Kidney epithelial cell (primary cell): ENCODE measurements at places on chromosomes 5 and 9. TPM values are rescaled to one million over a fixed set of nuclear protein-coding genes. Genes with fewer than 3 reads are reported as not detected.
A peak's percentile ranks its signal among the peaks of the same experiment; 100 is the strongest.

The INSL6 gene
- not detected in 2 replicates for total RNA-seq

The HMGCS1 gene
- 64.3 and 72.8 TPM in 2 replicates for total RNA-seq

- no peak for DNase-seq
Observed at GRCh38 chr9:131715906-131716305, 24.0 kb downstream of the RAPGEF1 start.

- no peak for DNase-seq
Observed at GRCh38 chr5:135127439-135128240, 93.6 kb upstream of the PITX1 start.

DNA sequence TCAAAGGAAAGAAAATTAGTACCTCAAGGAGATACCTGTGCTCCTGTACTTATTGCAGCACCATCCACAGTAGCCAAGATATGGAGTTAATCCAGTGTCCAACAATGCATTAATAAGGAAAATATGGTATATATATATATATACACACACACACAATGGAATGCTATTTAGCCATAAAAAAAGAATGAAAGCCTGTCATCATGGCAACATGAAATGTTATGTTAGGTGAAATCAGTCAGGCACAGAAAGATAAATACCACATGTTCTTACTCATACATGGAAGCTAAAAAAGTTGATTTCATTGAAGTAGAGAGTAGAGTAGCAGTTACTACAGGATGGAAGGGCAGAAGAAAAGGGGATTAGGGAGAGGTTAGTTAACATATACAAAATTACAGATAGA, 601.5 kb downstream of the ANXA1 start:
- peak; percentile 29 for DNase-seq

DNA sequence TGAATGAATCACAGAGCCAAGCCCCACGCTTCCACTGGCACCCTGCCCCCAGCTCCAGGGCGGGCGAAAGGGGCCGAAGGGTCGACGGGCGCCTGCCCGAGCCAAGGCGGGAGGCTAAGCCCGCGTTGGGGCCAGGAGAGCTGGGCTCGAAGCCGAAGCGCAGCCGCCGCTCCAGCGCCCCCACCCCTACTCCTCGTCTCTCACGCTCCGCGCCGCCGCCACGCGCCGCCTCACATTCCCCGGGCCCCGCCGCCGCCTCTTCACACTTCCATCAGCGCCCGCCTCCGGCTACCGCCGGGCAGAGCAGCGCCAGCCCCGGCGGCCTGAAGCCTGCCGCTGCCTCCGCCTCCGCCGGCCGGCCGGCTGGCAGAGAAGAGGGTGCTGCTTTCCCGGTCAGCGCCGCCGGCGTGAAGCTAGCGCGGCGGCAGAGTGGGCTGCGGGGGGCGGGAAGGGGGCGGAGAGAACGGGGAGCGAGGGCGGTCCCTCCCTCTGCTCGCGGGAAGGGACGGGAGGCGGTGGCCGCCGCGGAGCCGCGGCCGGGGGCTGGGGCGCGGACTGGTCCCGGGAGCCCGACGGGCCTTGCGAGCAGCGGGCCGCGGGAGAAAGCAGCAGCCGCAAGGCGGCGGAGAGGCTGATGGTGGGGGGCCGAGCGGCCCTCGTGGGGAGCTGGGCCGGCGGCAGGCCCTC, at the start of gene HOMER1:
Gene HOMER1 (minus strand): TSS at position 431 of the 687 bp plus-strand sequence. CDS start 1,360 bp downstream, outside the sequence.
- DNase-seq, result no peak

- DNase-seq, result peak; percentile 75
Observed at GRCh38 chr9:97046228-97046627, 7.3 kb upstream of the CTSV start.

DNA sequence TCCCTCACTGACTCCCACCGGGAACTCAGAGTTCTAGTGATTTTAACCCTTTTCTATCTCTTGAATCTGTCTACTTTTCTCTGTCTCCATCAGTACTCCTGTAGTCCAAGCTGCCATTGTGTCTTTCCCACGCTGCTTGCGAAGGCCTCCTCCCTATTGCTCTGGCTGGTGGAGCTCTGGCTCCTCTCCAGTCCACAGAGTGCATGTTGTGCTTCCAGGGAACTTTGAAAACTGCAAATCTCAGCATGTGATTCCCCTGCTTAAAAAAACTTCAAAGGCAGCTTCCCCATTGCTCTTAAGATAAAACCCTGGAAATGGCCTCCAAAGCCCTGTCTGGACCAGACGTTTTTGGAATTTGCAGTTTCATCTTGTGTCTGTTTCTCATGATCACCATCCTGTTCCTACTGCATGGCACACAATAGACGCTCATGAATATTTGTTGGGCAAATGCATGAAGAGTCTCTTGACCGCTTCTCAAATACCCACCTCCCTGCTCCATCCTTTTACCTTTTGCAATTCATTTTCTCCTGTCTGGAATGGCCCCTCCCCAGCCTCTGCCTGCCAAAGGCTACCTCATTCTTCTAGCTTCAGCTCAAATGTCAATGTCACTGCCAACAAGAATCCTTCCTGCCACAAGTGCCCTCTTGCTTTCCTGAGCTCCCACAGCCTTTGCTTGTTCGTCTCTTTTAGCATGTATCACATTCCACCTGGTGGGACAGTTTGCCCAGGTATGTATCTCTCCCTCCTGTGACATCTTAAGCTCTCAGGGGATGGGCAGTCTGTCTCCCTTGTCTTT, 293.2 kb downstream of the ARHGAP26 start:
- DNase-seq, result no peak
